ENCODE measurements at places on chromosomes 7 and 10.

GRCh38 chr10:93893646-93894515, at the start of gene SLC35G1:
TSS of gene SLC35G1 (plus strand) at chr10:93893978. CDS start at chr10:93894034, 56 bp downstream.
- DNase-seq = peak; percentile 65

- DNase-seq = no peak
These were observed 162.1 kb upstream of the SHH start for GRCh38 chr7:155974186-155974897.

- DNase-seq = no peak
These were observed 553.8 kb downstream of the TFEC start for GRCh38 chr7:115476671-115477181.

DNA sequence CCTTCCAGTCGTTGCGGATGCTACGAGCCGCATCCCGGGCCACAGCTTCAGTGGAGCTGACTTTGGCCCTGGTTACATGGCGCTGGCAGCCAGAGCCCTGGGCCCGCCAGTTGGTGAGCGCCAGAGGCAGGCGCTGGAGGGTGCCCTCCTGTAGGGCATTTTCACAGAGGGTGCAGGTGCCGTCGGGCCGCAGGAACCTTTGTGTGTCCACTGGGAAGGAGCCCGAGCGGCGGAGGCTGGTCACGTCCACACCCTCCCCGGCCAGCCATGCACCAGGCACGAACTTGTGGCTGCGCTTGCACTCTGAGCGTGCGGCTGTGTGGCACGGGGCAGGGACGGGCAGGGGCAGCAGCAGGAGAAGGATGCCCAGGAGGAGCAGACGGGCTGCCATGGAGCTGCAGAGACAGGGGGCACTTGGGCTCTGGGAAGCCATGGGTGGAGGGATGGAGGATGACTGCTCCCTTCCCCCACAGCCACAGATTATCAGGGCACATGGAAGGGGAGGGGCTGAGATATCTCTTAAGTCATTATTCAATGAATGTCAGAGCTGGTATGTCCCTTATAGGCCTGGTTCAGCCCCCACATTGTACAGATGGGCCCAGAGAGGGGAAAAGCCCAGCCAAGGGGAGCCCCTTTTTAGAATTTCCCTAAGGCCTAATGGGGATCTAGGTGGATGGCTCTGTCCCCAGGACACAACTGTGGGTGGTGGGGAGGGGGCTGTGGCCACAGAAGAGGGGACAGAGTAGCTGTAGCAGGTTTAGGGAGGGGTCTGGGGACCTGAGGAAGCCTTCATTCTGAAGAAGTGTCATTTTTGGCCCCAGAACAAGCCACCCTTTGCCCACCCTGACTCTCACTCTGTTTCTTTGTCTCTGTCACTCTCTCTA, 1.8 kb downstream of the PRF1 start:
- DNase-seq = no peak

DNA sequence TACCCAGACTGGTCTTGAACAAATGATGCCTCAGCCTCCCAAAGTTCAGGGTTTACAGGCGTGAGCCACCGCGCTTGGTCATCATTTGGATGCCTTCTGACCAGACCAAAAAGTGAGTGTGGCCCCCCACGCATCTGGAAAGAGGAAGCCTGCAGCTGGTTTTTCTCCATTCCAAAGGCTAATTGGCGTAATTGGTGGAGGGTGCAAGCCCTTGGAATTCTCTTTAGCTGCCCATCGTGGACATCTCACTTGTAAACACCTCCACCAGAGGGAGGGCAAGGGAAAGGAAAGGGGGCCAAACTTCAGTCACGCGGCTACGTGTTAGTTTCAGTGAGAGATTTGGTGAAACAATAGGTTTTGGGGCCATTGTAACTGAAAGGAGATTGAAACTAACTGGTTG, 4.1 kb upstream of the ARHGAP21 start:
- DNase-seq = no peak

DNA sequence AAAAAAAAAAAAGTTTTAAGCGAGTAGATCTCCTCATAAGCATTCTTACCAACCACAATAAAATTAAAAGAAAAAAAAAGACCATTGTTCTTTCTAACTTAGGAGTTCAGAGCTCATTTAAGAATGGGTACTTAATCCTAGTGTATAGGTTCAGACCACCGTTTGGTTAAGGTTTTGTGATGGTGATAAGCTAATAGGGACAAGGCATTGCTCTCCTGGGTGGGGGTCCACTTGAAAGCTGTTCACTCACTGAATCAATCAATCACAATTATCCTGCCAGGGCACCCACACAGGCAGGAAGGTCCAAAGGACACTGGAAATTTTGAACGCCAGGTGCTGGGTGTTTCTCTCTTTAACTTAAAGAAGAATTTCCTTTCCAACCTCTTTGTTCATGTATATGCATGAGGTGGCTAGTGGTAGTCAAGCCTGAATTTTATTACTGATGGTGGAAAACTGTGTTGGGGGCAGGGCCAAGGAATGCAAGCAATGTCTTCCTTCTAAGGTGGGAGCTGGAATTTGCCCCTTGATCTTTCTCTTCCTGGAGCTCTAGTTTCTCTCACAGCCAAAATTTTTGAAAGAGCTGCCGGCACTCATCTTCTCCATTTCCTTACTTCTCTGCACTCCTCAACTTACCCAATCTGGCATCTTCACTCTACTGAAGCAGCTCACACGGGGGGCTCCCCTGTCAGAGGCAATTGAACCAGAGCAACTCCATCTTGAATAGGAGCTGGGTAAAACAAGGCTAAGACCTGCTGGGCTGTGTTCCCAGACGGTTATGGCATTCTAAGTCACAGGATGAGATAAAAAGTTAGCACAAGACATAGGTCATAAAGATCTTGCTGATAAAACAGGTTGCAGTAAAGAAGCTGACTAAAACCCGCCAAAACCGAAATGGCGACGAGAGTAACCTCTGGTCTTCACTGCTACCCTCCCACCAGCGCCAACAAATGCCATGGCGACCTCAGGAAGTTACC, 7.5 kb upstream of the FAM131B start:
- DNase-seq = no peak

GRCh38 chr10:97708167-97708566, 5.4 kb upstream of the MARVELD1 start:
- DNase-seq = no peak

GRCh38 chr10:74027702-74028101, 29.8 kb downstream of the VCL start:
- DNase-seq = no peak

- DNase-seq = no peak
These were observed 33.4 kb upstream of the FERD3L start for GRCh38 chr7:19178595-19178994.

GRCh38 chr10:28291881-28292297, 11.0 kb downstream of the MPP7 start:
- peak; percentile 29 for DNase-seq

GRCh38 chr10:68574051-68574450, 13.9 kb downstream of the TET1 start:
- DNase-seq = no peak

DNA sequence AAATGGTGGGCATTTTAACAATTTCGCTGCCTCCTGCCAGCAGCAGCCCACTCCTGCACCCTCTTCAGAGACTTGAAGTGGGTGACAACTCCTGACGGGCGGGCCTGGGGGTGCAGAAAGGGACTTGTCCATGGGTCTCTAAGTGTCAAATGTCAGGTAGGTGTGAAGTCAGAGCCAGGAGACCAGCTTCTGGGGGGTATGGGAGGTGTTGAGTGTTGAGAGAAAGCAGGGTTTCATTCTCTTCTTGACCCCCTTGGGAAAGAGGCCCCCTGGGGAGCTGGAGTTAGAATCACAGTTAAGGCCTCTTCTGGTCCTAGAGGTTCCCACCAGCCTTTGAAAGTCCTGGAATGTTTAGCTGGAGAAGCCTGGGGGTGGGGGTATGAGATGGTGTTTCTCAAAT, 11.6 kb upstream of the PALD1 start:
- no peak for DNase-seq

DNA sequence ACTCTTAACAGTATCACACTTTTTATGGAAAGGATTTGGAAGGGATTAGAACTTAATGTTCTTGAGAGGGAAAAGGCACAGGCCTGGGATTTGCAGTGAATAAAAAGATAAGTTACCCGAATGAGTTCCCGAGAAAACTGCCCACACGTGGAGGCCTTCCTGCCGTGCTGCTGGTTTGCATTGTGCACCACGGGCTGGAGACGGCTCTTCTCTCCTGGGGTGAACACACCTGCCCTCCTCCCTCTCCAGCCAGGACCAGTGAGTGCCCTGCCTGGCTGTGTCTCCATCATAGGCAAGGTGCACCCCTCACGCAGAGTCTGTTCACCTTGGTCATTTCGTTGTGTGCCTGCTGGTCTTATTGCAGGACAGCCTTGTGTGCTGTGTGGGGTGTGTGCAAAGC, 336.3 kb upstream of the SHH start:
- no peak for DNase-seq

DNA sequence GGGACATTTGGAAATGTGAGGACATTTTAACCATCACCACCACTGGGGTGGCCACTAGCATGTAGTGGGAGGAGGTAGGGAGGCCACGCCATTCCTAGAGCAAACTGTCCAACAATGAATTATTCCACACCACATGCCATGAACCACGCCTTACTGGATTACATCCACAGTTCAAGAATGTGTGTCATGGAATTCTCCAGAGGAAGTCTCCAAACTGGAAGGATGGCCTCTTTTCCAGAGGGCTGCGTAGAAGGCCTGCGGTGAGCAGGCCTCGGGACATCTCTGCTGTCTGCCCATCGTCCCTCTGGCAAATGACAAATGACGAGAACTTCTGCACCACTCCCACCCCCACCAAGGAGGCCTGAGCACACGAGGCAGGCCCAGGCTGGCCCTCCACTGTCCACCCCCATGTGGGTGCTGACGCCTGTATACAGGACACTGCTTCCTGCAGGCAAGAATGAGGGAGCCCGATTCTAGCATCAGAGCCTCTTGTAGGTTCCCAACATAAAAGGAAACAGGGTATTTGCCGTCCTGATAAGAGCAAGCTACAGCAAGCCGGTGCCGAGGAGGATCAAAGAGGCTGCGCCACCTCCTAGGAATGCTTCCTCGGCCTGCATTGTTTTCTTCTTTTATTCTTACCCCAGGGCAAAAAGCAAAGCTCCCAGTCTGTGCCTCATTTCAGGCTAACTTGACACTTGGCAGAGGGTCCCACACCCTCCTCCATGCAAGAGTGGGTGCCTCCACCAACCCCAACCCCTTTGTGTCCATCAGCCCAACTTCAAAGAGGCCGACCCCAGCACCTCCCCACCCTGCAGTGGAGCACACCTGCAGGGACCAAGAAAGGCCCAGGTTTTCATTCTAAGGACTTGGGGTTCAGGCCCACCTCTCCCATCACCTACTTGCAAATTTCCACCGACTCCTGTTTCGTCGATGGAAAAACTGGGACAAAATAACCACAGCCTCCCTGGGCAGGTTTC, 23.9 kb downstream of the TNS3 start:
- no peak for DNase-seq

DNA sequence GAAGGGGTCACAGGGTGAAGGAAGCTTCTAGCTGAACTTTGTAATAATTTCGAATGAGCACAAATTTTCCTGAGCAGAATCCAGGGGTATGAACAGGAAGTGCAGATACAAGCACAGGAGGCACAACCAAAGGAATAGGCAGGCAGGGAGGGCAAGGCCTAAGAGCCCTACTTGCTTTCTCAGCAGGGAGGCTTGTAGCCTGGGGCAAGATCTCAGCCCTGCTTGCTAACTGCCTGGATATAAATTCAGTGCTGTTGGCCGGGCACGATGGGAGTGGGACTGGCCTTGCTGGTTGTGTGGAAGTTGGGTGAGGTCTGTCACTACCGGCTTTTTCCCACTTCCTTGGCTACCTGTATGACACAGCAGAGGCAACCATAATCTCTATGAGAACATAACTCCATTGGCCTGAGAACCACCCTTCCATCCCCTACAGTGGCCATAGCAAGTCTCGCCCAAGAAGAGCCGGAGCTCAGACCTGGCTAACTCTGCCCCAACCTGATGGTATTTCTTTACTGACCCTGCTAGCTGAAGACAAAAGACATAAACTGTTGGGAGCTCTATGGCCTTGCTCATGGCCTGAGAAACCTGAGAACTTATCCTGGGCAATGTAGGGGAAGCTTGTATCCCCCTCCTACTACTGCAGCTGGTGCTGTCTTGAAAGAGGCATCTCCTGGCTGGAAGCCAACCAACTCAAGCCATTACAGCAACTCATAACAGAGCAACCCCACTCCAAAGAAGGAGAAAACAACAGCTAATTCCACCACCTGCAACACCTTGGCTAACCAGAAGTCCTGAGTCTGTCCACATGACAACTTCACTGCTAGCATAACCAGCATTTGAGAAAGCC, 27.6 kb downstream of the CLDN12 start:
- DNase-seq = no peak

- no peak for DNase-seq
These were observed 68.0 kb downstream of the CXCL12 start for GRCh38 chr10:44316922-44317215.

- DNase-seq = no peak
These were observed 13.2 kb downstream of the CWF19L1 start for GRCh38 chr10:100254191-100254590.

DNA sequence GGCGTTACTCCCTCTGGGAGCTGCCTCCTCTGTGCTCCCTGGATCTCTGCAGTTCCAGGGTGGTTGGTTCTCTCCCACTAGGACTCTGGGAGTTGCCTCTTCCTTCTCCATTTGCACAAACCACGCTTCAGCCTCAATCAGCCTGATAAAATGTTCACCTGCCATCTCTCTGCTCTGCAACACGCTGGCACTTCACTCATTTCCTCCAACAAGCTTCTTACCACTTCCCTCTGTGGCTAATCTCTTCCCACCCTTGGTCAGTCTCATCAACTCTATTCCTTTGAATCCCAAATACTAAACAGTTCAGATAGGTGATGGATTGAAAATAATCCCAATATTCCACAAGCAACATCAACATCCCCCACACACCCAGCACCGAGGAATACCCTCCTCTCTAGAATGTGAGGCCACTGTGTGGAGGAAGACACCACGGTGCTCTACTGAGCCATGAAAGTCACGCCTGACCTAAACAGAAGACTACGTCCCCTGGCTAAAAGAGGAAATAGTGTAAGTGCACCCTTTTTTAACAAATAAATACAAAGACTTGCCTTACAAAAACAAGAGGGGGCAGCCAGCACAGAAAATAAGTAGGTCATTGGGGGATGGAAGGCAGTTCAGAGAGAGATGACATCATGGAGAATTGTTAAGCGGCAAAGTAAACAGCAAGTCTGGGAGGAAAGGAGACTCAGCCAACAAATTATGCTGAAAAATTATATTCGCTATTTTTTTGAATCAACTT, 1.9 kb upstream of the FAM170B start:
- DNase-seq = no peak

GRCh38 chr7:617614-618538, 98.2 kb upstream of the PDGFA start:
- no peak for DNase-seq

DNA sequence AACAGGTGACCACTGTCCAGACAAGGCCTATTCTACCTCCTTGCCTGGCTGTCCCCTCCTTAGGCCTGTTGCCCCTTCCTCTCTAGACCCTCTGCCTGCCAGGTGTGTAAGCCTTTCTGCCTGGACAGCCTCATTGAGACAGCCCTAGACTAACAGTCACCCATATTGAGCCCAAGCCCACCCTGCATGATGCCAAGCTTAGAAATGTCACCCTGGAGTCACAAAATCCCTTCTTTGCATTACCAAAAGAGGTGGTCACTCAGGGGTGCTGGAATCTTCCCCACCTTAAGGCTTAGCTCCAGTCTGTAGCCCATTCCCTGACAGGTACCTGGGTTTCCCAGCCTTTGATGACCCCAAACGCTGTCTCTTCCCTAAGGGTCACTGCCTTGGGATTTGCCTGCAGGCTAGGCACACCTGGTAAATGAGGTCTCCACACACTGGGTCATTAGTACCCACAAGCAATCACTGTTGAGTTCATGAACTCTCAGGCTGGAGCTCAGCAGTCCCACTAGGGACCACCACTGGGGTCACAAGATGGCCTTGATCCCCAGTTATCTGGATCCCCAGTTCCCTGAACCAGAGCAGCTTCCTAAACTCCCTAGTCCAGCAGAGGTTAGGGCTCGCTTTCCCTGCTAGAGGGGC, 54.9 kb upstream of the CAMK2B start:
- no peak for DNase-seq

Data from activated T-cell treated with anti-CD3 and anti-CD28 coated beads, Interleukin-2, amount 50 U/mL, for 4 hours (primary cell).